ENCODE measurements at places on chromosomes 2 and 18. TPM values are rescaled to one million over a fixed set of nuclear protein-coding genes. Genes with fewer than 3 reads are reported as not detected.

DNA sequence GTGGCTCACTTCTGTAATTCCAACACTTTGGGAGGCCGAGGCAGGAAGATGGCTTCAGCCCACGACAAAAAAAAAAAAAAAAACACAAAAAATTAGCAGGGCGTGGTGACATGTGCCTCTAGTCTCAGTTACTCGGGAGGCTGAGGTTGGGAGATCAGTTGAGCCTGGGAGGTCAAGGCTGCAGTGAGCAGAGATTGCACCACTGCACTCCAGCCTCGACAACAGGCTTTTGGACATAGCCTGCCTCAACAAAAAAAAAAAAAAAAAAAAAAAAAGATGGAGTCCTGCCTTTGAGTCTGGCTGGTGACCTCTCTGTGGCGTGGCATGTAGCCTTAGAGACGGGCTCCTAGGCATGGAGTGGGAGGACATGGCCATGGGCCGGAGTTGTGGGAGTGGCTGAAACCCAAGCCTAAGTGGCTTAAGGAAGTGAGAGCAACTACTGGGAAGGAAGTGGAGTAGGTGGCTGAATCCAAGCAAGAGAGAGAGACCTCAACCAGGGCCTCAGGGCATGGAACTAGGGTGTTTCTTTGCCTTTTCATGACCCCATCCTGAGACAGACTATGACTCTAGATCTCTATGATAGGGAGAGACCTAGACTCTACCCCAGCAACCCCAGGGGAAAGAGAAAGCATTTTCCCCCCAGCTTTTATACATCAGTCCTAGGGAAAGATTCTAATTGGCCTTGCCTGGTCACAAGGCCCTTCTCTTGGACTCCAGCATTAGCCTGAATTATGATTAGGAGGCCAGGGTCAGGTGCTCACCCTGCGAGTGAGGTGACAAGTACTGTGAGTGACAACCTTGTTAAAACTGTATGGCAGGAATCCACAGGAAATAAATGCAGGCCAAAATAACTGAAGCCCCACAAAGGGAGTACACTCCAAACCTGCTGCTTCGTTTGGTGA, 34.2 kb downstream of the NPAS2 start:
- DNase-seq: no peak

DNA sequence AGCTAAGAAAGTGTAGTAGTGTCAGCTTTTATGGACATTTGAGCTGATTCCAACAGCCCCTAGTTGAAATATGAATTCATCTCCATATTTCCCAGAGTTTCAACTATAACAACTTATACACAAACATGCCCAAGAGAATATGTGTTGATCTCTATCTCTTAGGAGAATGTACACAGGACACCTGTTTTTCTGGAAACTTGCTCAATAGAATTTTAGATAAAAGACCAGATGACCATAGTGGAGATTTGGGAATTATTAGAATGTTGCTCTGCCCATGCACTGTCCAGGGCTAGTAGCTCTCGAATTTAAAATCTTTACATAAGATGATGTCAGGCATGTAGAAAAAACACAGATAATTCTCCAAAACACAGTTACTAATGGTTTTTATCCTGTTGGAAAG, 162.3 kb upstream of the VRK2 start:
- DNase-seq: no peak

Gene TRABD2A
- 0.81 TPM for total RNA-seq

Gene TANC1
- total RNA-seq: 79.7 TPM

Gene DSG2
- total RNA-seq: 36.7 TPM

- no peak for DNase-seq
These were observed 3.8 kb upstream of the EGR4 start for GRCh38 chr2:73297151-73297559.

DNA sequence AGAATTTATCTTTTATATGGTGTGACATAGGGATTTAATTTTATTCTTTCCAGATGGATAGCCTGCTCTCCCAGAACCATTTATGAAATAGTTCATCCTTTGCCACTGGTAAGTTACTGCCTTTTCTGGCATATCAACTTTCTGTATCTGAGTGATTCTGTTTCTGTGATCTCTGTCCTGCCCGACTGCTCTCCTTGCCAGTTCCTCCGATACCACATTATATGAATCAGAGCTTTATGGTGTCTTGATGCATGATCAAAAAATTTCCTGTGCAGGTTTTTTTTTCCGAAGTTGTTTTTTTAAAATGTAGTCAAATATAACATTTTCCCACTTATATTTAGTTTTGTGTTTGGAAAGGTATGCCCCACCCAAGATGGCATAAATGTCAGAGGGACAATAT, 242.5 kb downstream of the CYP26B1 start:
- DNase-seq: no peak

Gene GPR55
- total RNA-seq: not detected

GRCh38 chr18:43596105-43596712, 318.9 kb upstream of the SYT4 start:
- DNase-seq: no peak

Gene CHST9
- total RNA-seq: 3.5 TPM

- no peak for DNase-seq
These were observed 343.8 kb downstream of the EPHA4 start for GRCh38 chr2:221228214-221228769.

DNA sequence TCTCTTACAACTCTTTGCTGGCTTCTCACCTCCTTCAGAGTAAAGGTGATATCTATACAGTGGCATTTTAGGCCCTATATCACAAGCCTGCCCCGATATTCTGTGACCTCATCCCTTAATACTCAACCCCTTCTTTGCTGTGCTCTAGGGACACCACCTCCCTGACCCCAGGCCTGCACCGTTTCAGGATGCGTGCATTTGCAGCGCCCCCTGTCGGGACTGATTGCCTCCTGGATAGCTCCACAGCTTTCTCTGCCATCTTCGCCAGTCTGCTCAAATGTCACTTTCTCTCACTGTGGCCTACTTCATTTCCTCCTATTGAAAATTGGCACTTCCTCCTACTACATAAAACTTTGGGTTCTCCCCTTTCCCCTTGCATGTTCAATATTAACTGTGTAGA, 289.6 kb downstream of the SOCS6 start:
- no peak for DNase-seq

DNA sequence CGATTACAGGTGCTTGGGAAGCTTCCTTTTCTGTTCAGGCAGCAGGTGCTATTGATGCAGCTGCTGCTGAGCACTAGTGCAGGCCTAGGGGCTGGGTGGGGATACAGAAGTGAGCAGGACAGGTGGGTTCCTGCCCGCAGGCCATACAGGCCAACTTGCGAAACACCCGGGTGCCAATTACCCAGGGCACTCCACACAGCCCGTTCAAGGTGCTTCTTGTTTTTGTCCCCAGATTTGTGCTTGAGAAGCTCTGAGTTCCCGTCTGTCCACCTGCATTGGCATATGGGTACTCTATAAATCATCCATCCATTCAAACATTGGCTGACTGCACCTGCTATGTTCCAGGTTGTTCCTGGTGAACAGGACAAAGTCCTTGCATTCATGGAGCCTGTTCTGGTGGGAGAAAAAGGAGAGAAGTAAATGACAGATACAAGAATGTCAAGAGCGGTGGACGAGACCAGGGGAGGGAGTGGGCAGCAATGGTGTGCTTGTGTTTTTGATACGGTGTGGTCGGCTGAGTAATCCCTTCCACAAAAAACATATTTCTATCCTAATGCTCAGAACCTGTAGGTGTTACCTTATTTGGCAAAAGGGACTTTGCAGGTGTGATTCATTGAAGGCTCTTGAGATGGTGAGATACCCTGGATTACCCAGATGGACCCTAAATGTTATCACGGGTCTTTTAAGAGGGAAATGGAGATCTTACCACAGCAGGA, 31.4 kb downstream of the SH3BP4 start:
- no peak for DNase-seq

Measured in heart right ventricle (tissue), 16 donors.